T-helper 2 cell (primary cell): ENCODE measurements at places on chromosomes 2 and 18.

- no peak for DNase-seq
These were observed 7.5 kb downstream of the TRABD2A start for GRCh38 chr2:84873350-84873749.

GRCh38 chr2:163692081-163692480, 43.7 kb downstream of the FIGN start:
- no peak for DNase-seq

DNA sequence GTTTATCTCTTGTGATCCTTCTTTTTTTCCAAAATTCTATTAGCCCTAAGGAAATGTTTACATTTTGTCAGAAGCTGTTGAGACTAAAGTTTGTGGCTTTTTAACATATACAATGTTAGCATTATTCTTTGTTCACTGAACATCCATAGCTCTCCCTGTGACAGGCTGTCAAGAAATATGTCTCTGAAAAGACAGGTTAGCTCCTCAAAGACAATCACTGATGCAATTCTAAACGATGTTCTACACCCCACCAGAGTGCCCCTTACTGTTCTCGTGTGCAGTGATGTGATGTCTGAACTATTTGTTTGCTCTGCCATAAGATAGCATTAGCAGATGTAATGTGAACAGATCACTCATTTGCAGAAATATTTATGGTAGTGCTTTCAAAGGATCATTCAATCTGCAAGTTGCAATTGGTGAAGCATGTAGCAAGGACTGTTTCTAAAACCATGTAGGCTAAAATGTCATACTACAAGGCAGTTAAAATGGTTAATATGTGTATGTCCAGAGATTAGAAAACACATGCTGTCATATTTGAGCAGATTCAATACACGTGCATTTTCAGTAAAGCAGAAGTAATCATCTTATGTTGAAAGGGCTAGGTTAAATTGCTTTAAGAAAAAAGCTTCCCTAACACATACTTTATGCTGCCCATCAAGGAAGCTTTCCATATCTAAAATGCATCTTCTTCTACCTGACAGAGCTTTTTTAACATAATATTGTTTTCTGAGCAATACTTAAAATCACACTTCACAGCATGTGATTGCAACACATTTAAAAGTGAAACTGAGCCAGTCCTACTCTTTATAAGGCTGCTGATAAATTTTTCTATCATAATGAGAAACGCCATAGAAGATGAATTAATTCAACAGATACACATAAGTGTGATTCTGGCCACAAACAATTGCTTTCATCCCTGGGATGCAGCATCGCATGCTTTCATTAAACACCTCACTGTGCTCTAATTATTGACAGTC, 285.7 kb upstream of the UBE2E3 start:
- no peak for DNase-seq

- DNase-seq: no peak
These were observed 18.1 kb downstream of the EPAS1 start for GRCh38 chr2:46315103-46315890.

GRCh38 chr18:48767090-48767690, 183.6 kb downstream of the SMAD7 start:
- DNase-seq: no peak

GRCh38 chr2:136213836-136214235, 95.9 kb upstream of the CXCR4 start:
- DNase-seq: no peak

DNA sequence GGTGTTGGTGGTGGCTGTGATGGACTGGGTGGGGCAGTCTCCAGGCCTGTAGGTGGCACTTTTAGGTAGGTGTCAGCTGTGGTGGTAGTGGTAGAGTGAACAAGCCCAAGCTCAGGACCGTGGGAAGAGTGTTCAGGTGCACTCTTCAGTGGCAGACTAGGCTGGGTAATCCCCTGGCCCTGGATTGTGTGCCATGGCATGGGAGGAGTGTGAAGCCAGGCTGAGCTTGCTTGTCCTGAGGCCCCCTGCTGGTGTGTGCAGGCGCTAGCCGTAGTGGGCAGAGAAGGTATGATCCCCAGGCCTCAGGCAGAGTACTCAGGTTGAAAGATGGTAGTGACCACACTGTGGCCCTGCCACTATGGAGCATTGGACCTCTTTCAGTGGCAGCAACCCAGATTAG, 850.3 kb downstream of the DSC3 start:
- no peak for DNase-seq

- DNase-seq: no peak
These were observed 569.3 kb downstream of the TDRD15 start for GRCh38 chr2:21693081-21693480.

GRCh38 chr18:33231474-33232317, 208.8 kb downstream of the CCDC178 start:
- no peak for DNase-seq

GRCh38 chr18:57635003-57635822, 13.6 kb upstream of the NARS1 start:
- no peak for DNase-seq

DNA sequence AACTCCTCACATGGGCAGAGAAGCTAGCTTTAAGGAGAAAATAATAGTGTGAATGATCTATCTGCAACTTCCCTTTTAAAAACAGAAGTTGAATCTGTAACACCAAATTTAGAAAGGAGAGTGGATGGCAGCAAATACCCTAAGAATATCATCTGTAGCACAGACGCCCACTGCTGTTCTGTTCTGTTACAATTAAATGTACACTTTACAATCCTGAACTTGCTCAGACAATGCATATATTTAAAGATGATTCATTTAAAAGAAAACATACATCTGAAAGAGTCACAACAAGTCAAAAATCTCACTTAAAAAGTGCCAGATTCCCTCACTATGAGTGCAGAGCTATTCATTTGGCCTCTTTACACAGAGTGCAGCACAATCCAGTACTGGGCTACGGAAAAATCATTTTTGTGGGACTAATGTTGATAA, 8.0 kb upstream of the SERTAD2 start:
- DNase-seq: no peak

DNA sequence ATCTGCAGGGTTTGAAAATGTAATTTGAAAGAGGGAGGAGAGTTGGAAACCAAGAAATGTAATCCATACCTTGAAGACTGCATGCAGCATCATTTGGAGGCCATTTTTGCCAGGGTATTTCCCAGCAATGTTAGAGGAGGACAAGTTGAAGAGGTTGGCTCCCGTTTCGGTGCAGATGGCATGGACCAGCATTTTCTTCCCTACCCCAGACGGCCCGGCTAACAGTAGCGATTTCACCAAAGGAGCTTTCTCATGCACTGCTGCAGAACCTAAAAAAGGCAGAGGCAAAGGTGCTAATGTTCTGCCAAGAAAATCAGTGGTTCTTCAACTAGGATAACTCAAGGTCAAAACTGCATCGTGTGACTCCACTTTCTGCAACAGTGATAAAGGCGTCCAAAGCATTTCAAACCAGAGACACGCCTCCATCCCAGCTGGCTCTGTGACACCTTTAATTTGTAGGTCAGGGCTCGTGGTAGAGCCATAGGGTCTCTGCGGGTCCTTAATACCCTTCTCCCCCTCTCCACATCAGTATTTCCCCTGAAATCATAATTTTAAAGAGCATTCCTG, 99.6 kb upstream of the ASB18 start:
- no peak for DNase-seq

DNA sequence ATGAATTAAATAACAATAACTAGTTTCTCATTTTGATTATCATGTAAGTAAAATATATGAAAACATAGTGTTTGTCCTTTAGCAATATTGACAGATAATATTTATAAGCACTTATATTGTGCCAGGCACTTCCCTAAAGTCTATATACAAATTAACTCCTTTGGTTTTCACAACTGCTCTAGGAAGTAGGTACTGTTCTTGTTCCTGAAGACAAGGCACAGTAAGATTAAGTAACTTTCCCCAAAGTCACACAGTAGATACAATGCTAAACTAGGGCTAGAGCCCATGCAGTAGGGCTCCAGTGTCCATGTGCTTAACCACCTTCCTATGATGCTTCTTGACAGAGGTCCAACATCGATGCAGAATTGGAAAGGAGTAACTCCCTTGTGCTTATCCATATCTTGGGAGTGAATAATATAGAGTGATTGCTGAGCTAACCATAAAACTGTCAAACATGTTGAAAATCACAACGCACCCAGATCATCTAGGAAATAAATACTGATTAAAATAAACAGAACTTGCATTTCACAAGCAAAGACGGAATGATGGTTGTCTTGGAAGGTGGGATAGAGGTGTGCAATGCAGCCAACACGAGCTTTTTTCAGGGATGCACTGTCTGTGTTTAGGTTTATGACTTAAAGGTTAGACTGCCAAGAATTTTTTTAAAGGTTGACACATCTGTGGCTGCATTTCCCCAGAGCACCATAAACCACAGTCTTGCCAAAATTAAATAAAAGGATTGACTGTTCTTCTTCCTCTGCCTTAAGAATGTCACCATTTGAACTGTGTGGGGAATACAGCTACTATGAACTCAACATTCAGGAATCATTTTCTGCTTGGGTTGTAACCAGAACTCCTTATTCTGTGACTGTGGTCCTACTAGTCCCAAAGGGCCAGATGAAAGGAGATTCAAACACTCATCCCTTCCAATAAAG, 80.8 kb downstream of the ANKRD44 start:
- no peak for DNase-seq

DNA sequence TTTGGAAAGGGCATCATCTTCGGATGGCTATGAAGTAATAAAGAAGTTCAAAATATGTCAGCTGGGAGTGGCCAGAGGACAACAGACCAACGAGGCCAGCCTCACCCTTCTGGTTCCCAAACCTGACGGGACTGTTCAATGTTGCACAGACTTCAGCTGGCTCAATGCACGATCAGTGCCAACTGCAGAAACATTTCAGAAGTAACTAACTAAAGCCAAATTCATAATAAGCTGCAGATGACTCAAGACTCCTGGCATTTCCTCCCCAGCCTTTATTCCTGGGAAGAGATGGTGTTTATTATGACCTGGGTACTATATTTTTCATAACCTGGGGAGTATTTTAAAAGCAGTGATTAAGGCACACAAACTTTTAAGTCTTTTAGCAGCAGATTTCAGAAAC, 3.8 kb upstream of the ATP6V1C2 start:
- no peak for DNase-seq

DNA sequence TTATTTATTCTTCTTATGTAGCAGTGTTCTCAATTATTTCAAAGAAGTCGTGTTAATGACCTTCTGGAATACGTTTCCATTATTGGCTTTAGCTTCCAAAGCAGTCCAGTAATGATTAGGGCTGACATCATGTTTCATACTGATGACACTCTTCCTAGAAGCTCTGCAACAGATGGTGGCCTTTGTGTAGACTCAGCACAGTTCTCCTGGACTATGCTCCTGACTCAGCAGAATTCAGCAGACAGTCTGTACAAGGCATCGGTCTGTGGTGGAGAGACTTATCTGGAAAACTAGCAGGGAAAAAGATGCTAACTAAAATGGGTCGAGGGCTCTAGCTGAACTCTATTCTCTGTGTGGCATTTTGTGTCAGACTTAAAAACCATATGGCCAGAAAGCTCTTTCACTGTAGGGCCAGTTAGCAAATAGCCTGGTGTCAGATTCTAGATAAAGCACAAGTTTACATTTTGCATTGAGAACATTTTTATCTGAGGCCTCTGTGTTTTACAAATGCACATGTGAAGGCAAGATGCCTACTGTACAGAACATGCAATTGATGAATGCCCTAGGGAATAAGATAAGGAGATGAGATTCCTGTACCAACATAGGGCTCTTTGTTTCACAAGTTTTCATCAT, 35.1 kb downstream of the GULP1 start:
- no peak for DNase-seq

DNA sequence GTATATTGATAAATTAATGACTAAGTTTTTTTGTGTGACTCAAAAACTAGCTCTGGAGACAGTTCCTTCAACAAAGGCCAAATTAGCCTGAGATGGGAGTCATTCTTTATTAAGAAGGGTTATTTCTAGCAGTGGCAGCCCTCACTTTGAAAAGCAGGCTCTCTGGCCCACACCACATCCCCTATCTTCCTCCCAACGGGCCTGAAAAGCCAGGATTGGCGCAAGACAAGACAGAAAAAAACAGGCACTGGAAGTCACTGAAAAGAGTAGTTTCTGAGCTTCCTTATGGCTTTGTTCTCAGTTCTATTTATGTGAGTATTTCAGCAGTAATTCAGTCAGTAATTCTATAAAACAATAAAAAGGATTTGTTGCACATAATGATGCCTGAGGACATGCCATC, 149.0 kb downstream of the LAMA3 start:
- DNase-seq: no peak

DNA sequence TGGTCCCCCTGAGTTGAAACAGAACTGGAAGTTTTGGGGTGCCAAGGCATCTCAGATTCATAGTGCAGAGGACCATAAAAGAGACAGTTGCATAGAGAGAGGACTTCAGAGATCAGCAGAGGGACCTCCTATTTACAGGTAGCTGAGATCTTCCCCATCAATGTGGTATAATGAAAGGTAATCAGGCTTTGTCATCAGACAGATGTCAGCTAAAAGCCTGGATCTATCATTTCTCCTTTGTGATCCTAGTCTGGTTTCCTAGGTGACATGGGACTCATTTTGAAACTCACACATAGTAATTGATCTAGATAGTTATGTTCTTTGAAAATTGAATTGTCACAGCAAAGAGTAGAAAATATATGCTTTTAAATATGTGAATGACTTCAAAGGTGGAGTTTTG, 443.5 kb upstream of the MAP2 start:
- DNase-seq: no peak

- DNase-seq: no peak
These were observed 81.2 kb downstream of the ARL4C start for GRCh38 chr2:234415706-234416105.

- no peak for DNase-seq
These were observed 33.6 kb downstream of the RNMT start for GRCh38 chr18:13760047-13760446.

DNA sequence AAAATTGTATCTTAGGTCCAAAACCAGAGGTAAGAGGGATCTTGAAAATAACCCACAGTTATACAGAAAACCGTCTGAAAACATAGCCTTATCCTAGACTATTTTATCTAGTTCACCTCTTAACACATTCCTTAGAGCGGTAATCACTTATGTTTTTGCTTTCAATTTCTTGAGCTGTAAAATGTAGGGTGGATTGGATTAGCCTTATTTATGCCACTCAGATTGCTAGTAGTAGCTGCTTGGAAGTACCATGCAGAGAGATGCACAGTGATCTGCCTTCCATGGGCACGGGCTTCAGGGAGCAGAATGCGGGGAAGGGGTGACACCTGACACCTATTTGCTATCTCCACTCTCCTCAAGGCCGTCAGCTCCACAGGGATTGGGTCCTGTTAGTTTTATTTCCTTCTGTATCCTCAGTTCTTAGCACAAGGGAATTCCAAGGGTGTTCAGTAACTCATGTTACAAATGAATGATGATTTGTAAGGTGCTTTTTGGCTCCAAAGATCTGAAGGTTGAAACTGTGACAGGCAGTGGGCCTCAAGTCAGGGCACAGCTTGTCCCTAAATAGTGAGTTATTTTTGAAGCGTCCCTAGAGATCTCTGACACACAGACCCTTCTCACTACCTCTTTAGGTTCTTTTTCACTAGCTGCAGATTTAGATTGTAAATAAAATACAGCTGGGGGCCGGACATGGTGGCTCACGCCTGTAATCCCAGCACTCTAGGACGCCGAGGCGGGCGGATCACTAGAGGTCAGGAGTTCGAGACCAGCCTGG, 64.0 kb upstream of the PMAIP1 start:
- DNase-seq: no peak
